Activated CD4-positive, alpha-beta T cell treated with anti-CD3 and anti-CD28 coated beads, Interleukin-2, amount 50 U/mL, for 1 hour (primary cell): ENCODE measurements at places on chromosomes 4 and X.
A peak's percentile ranks its signal among the peaks of the same experiment; 100 is the strongest.

- DNase-seq, result peak; percentile 9
Observed at GRCh38 chr4:67087897-67088296, 457.4 kb downstream of the CENPC start.

GRCh38 chrX:48942895-48943294 is 14.5 kb downstream of the OTUD5 start:
- DNase-seq, result no peak

GRCh38 chr4:84944947-84945346 is 21.5 kb downstream of the WDFY3 start:
- no peak for DNase-seq

DNA sequence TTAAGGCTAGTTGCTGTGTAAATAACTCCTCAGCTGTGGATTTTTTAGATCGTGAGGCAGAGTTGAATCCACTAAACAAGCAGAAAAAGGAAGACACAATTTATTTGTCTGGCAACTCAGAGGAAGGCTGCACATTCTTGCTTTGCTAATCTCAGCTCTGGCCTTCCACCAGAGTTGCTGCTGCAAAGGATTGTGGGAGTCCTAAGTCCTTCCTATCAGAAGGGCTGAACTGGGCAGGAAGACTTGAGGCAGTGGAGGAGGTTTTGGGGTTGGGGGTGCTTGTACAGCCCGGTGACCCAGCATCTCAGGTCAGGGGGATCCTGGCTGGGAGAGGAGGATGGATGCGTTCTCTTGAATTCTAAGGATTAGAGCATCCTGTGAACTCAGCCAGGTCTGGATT is 11.0 kb upstream of the VSIG1 start:
- DNase-seq, result no peak

DNA sequence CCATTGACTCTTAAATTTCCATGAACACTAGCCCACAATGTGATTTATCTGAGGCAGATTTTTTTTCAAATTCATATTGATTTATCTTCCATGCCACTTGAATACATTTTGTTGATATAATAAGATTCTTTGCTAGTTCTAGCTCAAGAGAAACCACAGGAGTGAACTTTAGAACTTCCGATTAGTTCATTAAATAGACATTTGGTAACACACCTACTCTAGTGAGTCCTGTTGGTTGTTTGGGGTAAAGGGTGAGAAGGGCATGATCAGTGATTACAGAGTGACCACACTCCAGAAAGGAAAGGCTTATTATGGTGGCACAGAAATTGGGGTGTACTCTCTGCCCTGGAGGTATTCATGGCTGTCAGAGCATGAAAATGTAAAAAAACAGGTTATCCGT is 120.4 kb downstream of the CDKL5 start:
- no peak for DNase-seq

GRCh38 chrX:10108288-10108687 is 48.5 kb upstream of the CLCN4 start:
- no peak for DNase-seq

GRCh38 chr4:27692158-27692557 is 831.5 kb downstream of the STIM2 start:
- DNase-seq, result no peak

- no peak for DNase-seq
Observed at GRCh38 chr4:6941796-6942195, 32.2 kb downstream of the TBC1D14 start.

DNA sequence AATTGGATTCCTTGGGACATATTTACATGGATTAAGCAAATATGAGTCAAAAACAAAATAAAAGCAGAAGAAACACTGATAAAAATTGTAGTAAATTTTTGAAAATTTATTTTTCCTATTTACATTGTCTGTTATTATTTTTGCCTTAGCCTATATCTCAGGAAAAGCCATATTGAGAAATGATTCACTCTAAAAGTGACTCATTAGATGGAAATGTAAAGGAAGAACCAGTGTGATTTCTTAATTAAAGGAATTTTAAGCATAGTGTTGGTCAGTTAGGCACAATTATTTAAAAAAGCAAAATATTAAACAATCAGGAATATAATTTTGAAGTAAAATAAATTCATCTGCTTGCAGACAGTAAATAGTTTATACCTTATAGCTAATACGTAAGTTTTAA is 167.4 kb upstream of the NAP1L5 start:
- DNase-seq, result no peak

GRCh38 chr4:10106421-10107039 is 10.1 kb downstream of the WDR1 start:
- peak; percentile 67 for DNase-seq

GRCh38 chr4:13240066-13240465 is 244.1 kb downstream of the RAB28 start:
- no peak for DNase-seq

DNA sequence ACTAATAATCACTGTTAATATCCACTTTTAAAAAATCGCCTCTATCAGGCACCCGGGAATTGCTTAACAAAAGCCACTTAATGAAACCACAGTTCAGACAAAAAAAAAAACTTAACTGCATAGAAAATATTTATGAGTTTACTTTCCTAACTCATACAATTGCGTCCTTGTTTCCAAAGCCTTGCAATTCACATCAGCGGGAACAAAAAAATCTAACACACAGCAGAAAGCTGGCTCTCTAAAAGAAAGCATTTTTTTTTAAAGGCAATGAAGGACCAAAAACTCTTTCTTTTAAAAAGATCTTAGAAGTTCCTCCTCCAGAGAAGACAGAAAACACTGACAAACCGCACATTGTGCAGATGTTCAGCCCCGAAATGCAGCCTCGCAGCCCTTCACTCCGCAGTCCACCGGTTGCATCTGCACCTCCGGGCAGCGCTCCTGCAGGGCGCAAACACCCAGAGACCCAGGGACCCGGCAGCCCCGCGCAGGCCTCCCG is 812 bp downstream of the FAT1 start:
- DNase-seq, result no peak

DNA sequence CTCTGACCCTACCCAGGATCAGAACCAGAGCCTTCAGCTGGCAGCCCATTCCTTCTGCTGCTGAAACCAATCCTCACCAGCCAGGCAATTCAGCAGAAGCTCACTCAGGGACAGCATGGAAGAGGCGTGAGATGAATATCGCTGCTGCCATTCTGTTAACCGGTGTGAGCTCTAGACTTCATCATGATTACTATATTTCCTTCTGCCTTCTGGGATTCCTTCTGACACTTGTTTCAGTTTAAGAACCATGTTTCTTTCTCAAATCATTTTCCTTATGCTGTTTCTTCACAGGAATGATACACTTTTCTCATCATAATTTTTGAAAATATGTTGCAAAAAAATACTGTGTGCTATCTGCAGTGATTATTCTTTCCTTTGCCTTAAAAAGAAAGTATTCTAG is 473.4 kb upstream of the FTHL17 start:
- DNase-seq, result no peak

- no peak for DNase-seq
Observed at GRCh38 chrX:77820091-77820727, 34.2 kb upstream of the ATRX start.

DNA sequence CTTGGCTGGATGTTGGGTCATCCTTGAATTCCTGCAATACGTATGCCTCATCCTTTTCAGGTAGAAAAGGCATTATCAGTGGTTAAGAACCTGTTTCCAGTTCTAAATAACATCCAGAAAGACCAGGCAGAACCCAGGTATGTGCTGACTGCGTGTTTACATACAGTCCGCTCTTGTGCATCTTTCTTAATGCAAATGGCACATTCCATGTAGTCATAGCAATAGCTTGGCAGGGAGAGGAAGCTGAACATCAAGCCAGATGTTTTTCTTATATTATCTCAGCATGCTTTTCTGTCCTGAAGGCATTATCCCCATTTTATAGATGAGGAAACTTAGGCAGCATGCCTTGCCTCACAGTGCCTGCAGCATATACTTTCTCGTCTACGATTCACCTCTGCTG is 2.1 kb downstream of the DCLK2 start:
- no peak for DNase-seq

GRCh38 chr4:6362243-6362885 is 92.7 kb downstream of the WFS1 start:
- DNase-seq, result no peak

- no peak for DNase-seq
Observed at GRCh38 chrX:124228849-124229248, 103.6 kb upstream of the TEX13D start.

DNA sequence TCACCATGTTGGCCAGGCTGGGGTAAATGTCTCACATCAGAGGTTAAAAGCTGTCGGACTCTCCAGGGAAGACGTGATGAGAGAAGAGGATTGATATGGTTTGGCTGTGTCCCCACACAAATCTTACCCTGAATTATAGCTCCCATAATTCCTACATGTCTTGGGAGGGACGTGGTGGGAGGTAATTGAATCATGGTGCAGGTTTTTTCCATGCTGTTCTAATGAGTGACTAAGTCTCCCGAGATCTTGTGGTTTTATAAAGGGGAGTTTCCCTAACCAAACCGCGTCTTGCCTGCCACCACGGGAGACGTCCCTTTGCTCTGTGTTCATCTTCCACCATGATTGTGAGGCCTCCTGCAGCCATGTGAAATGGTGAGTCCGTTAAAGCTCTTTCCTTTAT is 64.4 kb downstream of the ASMT start:
- DNase-seq, result no peak

DNA sequence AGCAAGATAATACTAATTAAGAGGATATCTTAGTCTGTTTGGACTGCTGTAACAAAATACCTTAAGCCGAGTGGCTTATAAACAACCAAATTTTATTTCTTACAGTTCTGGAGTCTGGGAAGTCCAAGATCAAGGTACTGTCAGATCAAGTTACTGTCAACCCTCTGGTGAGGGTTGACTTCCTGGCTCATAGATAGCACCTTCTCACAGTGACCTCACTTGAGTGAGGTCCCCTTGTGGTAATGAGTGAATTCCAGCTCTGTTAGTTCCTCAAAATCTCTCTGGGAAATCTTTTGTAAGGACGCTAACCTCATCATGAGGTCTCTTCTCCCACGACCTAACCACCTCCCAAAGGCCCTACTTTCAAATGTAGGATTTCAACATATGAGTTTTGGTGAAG is 36.9 kb upstream of the ADGRA3 start:
- no peak for DNase-seq

GRCh38 chr4:150495550-150495949 is 86.4 kb upstream of the MAB21L2 start:
- DNase-seq, result no peak

GRCh38 chrX:9503261-9503660 is 38.4 kb downstream of the TBL1X start:
- no peak for DNase-seq

DNA sequence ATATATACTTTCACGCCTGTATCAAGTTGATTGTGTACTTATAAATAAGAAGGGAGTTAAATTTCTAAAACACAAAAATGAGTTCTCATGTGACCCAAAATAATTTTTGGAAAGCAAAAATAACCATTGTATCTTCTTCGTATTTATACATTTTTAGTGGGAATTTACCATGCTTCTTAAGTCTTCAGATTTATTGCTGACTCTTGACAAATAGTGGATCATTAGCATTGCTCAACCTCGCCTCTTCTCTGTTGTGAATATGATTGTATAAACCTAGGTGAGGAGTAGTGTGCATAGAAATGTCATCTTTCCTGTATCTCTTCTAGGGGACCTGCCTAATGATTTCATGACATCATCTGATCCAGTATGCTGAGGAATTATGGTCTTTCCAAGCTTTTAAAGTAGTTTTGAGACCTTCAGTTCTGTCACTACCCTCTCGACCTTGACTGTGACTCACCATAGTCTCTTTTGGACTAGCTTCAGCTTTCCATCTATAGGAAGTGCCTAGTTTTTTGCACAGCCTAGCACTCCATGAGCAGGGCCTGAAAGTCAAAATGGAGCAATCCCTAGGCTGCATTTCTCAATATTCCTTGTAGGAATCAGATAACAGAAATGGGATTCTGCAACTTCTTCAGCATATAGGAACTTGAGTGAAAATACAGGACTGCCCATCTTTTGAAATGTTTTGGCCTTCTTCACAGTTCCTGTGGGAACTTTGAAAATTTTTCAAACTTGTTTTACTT is 157.6 kb downstream of the ARX start:
- no peak for DNase-seq

- no peak for DNase-seq
Observed at GRCh38 chrX:132636080-132636479, 147.2 kb upstream of the MBNL3 start.

DNA sequence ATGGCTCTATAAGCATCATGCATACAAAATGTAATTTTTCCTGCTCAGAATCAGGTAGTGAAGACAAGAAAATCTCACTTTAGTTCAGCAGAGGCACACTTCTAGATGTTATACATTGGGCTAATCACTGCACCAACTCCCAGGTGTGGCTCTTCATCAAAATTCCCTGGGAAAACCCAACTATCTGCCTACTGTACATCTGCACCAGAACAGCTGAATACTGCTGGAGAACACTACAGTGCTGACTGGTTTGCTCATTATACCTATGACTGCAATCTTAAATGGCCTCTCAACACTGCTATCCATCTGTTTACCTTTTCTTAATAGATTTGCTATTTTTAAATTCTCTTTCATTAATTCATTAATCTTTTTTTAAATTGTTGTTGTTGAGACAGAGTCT is 92.0 kb downstream of the UGT8 start:
- DNase-seq, result no peak

DNA sequence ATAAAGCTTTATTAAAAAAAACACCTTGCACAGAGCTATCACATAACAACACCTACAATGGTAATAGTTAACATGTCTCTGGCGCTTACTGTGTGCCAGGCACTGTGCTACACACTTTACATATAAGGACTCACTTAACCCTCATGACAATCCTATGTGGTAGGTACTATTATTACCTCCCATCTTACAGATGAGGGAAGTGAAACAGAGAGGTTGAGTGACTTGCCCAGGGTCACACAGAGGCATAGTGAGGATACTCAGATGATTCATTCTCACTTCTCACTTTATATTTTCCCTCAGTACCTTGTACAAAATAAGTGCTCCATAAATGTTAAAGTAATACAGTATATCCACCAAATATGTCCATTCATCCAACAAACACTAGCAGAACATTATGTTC is 43.4 kb upstream of the IQSEC2 start:
- DNase-seq, result no peak

DNA sequence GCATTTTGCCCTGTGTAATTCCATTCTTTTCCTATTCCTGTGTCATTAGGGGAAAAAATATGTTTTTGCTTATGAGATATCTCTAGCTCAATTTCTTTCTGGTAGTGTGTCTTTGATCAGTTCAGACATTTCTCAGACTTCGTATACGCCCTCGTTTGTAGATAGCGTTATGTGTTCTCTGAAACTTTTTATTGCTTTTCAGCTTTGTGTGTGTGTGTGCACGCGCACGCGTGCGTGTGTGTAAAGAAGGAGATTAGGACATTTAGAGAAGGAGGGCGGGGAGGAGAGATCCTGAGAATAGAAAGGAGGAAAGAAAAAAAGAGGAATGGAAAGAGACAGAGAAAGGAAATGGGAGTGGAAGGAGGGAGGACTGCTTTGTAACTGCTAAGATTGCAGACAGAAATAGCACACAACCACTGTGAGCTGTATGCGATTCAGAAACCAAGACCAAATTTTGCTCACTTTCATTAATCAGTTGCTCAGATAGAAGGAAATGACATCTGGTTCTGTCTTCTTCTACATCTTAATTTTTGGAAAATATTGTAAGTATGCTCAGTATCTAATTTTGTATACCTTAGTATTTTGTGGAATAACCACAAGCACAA is at the start of gene RXFP1:
TSS of gene RXFP1 (plus strand) at position 399 of the 605 bp plus-strand sequence. CDS start at position 494, 95 bp downstream.
- DNase-seq, result no peak
